ENCODE measurements at places on chromosomes 3 and 15.

DNA sequence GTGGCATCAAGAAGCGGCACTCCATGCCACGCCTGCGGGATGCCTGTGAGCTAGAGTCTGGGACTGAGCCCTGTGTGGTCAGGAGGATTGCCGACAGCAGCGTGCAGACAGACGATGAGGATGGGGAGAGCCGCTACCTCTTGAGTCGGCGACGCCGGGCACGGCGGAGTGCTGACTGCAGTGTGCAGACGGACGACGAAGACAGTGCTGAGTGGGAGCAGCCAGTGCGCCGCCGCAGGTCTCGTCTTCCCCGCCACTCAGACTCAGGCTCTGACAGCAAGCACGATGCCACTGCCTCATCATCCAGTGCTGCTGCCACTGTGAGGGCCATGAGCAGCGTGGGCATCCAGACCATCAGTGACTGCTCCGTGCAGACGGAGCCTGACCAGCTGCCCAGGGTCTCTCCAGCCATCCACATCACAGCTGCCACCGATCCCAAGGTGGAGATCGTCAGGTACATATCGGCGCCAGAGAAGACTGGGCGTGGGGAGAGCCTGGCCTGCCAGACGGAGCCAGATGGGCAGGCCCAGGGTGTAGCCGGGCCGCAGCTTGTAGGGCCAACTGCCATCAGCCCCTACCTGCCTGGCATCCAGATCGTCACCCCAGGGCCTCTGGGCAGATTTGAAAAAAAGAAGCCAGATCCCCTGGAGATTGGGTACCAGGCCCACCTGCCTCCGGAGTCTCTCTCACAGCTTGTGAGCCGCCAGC is 16.8 kb upstream of the APEH start:
- DNase-seq = no peak

- DNase-seq = no peak
Observed at GRCh38 chr15:101078669-101079323, 159.6 kb downstream of the LRRK1 start.

GRCh38 chr15:81315452-81316175 is 8.3 kb downstream of the STARD5 start:
- DNase-seq = no peak

DNA sequence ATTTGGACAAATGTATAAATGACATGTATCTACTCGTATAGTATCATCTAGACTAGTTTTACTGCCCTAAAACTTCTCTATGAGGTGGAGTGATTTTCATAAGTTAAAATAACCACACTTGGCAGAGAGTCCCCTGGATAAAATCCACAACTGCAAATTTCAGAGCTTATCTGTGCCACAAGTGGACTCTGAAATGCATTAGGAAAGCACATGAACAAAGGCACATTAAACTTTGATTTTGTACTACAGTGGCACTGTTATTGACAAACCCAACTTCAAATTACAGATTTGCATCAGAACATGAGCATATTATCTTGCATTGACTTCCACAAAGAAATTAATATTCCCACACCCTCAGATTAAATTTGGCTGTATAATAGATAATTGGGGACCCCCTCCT is 58.1 kb upstream of the EIF5A2 start:
- DNase-seq = no peak

GRCh38 chr3:30690199-30690598 is 83.8 kb downstream of the TGFBR2 start:
- DNase-seq = no peak

DNA sequence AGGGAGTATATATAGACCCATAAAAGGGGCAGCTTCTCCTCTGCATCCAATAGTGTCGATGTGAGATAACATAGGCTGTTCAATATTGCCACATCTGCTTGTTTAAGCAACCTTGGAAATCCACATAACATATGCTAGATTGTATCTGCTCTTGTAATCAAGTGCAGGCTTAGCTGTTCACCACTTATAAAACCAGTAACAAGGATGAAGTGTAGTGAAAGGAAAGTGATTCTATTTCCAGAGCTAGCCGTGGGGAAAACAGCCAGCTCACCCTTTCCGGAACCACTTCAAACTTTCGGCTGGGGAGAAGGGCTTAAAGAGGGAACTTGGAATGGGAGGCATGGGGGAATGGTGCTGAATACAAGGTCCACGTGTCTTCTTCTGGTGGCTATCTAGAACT is 204.0 kb downstream of the TAFA4 start:
- DNase-seq = no peak

- DNase-seq = no peak
Observed at GRCh38 chr15:48871542-48871941, 6.4 kb upstream of the EID1 start.

DNA sequence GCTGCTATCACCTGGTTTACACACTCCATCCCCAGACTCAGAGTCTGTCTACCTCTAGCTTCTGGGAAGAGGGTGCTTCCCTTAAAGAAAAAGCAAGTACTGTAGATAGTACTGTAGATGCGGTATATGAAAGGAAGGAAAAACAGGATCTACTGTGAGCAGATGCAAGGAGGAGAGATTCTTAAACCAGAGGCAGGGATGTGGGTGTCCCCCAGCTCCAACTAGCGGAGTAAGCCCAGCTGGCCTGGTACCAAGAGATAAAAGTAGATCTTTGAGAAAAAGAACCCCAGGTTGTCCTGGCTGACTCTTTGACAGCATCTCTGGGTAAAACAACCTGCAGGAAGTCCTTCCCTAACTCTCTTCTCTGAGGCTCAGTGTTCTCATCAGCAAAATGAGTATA is 523.7 kb upstream of the PROK2 start:
- DNase-seq = no peak

DNA sequence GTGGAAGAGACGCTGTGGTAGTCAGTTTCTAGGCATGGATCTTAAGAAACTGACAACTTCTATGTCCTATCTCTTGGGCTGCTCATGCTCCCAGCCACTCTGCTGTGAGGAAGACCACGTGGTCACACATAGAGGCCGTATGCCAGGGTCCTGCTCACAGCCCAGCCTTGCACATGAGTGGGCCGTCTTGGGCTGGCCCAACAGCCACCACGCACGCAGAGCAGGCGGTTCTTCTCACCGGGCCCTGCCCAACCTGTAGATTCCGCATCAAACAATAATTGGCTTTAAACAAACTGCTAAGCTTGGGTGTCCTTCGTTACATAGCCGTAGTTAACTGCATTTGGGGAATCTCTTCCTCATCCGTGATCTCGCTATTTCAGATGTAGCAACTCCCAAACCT is 26.0 kb downstream of the SLC41A3 start:
- no peak for DNase-seq

DNA sequence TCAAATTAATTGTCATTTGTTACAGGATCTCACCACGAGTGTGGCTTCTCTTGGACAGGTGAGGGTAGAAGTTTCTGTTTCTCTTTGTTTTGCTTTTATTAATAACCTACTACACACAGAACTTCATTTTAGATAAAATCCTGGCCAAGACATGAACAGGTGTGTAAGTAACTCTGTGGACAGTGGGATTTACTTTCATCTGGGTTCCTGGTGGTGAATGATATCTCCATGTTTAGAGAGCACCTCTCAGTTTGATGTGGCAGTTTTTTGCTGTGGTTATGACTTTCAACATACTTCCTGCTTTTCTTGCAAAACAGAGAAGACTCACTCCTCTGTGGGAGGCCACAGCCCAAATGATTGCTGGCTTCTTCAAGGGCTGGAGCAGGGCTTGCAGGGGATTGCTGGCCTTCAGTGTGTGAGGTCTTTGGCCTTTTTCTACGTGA is 71.1 kb upstream of the XCR1 start:
- DNase-seq = no peak

DNA sequence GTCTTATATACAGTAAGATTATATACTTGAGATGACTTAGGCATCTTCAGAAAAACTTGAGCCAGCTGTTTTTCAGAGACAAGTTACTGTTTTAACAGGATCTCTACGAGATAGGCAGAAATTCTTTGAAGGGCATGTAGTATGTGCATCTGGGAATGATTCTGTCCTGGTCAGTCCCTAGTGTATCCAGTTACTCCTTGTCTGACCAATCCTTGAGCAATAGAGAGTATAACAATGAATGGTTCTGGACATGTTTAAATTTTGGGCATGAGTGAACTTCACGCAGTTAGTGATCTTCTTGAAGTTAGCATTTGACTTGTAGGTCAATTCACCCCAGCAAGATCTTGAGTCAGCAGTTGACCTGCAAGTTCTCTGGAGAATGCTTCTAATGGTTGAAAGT is 24.7 kb upstream of the HHLA2 start:
- no peak for DNase-seq

DNA sequence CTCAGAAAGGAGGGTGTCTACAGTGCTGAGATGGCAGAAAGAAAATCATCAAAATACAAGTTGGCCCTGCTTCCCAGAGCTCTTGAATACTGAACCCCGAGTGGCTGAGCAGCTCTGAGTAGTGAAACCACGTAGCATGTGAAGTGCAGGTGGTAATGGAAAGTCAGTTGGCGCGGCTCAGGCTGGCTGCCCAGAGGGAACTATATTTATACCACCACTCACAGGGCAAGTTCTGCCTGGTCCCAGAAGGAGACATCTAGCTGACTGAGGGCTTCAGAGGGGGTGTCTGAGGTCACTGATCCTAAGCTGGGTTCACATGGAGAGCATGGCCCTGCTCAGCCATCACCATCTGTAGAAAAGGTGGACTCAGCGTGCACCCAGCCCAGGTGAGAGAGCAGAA is 129.6 kb upstream of the AGBL1 start:
- DNase-seq = no peak

- no peak for DNase-seq
Observed at GRCh38 chr3:102980355-102980696, 545.5 kb downstream of the ZPLD1 start.

GRCh38 chr3:124407260-124407659 is 323.0 kb upstream of the UMPS start:
- DNase-seq = no peak

GRCh38 chr3:852033-852432 is 240.8 kb upstream of the CNTN6 start:
- DNase-seq = no peak

GRCh38 chr15:92395098-92395635 is 1.5 kb downstream of the ST8SIA2 start:
- DNase-seq = no peak

GRCh38 chr15:74441248-74441941 is 7.6 kb upstream of the SEMA7A start:
- DNase-seq = peak; percentile 15

DNA sequence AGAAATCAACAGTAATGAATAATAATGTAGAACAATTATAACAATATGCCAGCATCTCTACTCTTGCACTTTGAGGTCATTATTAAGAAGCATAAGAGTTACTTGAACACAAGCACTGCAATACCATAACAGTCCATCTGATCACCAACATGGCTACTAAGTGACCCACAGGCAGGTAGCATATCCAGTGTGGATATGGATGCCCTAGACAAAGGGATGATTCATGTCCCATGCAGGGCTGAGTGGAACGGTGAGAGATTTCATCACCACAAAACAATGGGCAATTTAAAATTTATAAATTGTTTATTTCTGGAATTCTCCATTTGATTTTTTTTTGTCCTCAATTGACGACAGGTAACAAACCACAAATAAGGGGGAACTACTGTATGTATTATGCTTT is 107.7 kb upstream of the TSC22D2 start:
- DNase-seq = no peak

DNA sequence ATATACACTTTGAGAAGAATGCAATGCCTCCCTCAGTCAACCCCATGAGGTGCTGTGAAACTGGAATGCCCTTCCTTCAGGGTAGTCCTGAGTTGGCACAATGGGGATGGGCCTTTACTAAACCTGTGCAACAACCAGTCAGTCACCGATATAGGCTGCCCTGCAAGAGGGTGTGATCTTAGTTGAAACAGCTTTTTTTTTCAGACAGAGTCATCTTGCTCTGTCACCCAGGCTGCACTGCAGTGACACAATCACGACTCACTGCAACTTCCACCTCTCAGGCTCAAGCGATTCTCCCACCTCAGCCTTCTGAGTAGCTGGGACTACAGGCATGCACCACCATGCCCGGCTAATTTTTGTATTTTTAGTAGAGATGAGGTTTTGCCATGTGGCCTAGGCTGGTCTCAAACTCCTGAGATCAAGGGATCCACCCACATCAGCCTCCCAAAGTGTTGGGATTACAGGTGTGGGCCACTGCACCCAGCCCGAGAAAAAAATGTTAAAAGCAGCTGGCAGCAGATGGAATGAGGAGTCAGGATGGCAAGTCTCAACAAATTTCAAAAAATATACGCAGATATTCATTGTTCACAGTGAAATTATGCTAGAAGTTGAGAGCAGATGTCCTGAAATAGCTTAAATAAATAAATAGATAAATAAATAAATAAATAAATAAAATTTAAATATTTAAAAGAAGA is 31.8 kb downstream of the MYO5A start:
- no peak for DNase-seq

- no peak for DNase-seq
Observed at GRCh38 chr3:37683321-37683720, 178.4 kb upstream of the CTDSPL start.

DNA sequence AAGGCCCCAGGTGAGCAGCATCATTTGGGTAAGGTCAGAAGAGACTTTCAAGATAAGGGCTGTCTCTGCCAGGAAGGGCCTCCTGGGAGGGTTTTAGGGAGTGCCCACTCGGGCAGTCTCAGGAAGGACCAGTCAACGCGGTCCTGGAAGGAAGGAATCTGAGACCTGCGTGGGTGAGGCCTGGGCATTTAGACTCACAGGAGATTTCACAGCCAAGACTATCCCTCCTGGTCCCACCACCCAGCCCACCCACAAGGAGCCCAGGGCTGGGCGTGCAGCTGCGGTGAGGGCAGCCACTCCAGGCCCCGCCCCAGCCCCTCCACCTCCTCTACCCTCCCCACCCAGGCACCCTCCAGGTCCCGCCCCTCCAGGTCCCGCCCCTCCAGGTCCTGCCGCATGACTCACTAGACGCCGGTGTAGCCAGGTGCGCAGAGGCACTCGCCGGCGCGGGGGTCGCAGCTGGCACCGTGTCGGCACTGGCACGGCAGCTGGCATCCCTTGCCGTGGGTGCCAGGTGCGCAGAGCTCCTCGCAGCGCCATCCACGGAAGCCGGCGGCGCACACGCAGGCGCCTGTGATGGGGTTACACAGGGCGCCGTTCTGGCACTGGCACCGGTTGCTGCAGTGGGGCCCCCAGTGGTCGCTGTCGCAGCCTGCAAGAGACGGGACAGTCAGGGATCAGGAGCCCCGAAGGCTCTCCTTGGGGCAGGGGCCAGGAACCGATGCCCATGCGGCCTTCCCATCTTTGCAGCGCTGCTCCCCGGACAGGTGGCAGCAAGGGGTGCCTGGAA is 112.7 kb downstream of the RAB11A start:
- no peak for DNase-seq

- no peak for DNase-seq
Observed at GRCh38 chr3:122097141-122097540, 42.0 kb downstream of the CD86 start.

DNA sequence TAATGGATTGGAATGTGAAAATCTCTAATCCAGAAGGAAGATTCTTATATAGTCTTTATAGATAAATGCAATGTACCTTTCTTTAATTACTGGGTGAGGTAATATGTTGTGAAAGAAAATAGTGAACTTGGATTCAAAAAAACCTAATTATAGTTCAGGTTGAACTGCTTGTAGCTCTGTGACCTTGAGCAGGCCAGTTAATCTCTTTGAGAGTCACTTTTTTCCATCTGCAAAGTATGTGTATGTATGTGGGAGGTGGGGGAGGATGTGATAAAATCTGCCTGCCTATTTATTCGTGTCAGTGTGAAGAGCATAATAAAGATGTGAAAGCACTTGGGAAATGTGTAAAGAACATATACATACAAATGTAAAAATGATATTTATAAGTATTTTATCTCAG is 34.4 kb downstream of the GLCE start:
- DNase-seq = no peak

GRCh38 chr3:78050276-78051065 is 1010.6 kb downstream of the ROBO2 start:
- no peak for DNase-seq

- DNase-seq = no peak
Observed at GRCh38 chr3:65083240-65083639, 395.4 kb upstream of the ADAMTS9 start.

- DNase-seq = no peak
Observed at GRCh38 chr3:46065750-46066256, 38.5 kb upstream of the XCR1 start.
